ENCODE measurements at places on chromosomes 5 and 9.

GRCh38 chr5:150412319-150413175, at the start of gene CD74:
TSS of gene CD74 (minus strand) at chr5:150412910. CDS start at chr5:150412749, 161 bp downstream.
- peak; percentile 63 for DNase-seq

- DNase-seq: no peak
Observed at GRCh38 chr5:109697339-109697738, 7.6 kb downstream of the MAN2A1 start.

- no peak for DNase-seq
Observed at GRCh38 chr9:6692433-6692832, 46.9 kb upstream of the GLDC start.

- DNase-seq: no peak
Observed at GRCh38 chr5:129459777-129460671, at the start of gene ADAMTS19. TSS of gene ADAMTS19 (plus strand) at chr5:129460298. CDS start at chr5:129460392, 94 bp downstream.

DNA sequence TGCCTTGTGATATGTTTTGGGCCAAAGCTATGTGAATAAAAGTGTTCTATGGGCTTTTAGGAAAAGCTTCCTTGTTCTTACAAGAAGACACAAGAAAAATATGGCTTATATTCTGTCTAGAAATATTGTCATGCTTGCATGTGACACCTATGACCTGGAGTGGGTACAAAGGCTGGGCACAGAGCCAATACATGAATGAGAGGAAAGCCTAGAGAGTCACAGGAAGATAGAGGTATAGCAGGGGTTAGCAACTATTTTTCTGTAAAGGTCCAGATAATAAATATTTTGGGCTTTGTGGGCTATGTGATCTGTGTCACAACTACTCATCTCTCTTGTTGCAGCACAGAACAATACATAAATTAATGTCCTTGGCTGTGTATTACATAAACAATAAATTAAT, 196.6 kb upstream of the CD180 start:
- DNase-seq: no peak

DNA sequence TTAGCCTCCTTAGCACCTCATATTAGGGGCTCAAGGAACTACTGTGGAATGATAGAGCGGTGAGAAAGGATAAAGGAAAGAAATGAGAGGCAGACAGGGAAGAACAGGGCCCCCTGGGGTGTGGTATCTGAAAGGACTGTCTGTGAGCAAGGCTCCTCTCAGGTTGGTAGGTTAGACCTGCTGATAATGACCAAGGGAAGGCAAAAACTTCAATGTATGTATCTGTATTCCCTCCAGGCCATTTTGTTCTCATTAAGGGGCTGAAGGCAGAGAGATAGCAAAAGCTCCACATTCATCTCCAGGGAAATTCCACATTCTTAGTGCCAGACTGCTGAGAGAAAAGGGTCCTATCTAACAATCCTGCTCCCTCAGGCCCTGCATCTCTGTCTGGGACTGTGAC, 28.6 kb downstream of the TRIM32 start:
- no peak for DNase-seq

DNA sequence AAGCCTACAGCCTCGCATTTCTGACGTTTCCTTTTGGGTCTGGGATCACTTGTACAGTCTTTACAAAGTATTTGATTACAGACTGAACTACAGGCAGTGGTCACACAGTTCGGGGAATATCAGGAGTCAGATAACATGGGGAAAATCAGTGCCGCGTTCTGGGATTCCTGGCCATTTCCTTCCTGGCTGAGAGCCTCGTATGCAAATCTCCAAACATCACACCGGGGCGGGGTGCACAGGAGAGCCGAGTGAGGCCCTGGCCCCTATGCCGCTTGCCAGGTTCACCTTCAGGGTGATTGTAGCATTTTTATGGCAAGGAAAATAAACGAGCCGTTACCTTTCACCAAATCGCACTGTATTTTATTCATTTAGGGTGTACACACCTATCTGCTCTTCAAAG, 29.6 kb upstream of the SLC9A3 start:
- peak; percentile 18 for DNase-seq

DNA sequence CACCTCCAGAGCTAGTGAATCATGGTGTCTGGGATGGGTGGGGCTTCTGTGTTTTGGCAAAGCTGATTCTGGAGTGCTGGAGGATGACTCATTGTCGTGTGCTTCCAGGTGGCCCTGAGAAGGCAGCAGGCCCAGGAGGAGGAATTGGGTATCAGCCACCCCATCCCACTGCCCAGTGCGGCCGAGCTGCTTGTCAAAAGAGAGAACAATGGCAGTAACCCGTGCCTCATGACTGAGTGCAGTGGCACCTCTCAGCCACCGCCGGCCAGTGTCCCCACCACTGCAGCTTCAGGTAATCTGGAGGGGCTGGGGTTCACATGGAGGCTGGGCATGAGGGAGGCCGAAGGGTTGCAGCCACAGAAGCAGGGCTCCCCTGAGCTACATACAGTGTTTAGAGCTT, 5.4 kb downstream of the DMRT1 start:
- peak; percentile 67 for DNase-seq

GRCh38 chr9:21160178-21160577, 6.3 kb downstream of the IFNA21 start:
- DNase-seq: peak; percentile 61

GRCh38 chr9:34501889-34502425, 20.8 kb downstream of the ENHO start:
- peak; percentile 47 for DNase-seq

DNA sequence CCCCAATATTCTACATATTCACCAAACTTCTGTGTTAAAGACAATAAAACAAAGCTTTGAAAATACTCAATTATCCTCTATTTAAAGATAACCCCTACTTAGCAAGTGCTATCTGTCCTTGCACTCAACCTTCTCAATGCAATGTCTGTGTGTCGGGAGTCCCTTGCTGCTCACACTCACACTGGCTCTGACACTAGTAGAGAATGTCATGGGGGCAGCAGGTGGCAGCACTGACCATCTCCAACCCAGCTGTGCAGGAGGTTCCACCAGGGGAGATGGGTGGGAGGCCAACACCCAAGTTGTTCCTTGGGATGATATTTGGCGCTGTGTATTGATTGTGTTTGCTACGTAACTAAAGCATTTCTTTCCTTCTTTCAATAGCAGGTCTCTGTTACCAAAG, 59.4 kb upstream of the SIMC1 start:
- no peak for DNase-seq

GRCh38 chr9:16964228-16964627, 93.8 kb upstream of the BNC2 start:
- DNase-seq: peak; percentile 60

GRCh38 chr5:78610163-78610583, 38.4 kb downstream of the LHFPL2 start:
- DNase-seq: peak; percentile 50

GRCh38 chr5:167104351-167104750, 1187.1 kb upstream of the WWC1 start:
- DNase-seq: no peak

DNA sequence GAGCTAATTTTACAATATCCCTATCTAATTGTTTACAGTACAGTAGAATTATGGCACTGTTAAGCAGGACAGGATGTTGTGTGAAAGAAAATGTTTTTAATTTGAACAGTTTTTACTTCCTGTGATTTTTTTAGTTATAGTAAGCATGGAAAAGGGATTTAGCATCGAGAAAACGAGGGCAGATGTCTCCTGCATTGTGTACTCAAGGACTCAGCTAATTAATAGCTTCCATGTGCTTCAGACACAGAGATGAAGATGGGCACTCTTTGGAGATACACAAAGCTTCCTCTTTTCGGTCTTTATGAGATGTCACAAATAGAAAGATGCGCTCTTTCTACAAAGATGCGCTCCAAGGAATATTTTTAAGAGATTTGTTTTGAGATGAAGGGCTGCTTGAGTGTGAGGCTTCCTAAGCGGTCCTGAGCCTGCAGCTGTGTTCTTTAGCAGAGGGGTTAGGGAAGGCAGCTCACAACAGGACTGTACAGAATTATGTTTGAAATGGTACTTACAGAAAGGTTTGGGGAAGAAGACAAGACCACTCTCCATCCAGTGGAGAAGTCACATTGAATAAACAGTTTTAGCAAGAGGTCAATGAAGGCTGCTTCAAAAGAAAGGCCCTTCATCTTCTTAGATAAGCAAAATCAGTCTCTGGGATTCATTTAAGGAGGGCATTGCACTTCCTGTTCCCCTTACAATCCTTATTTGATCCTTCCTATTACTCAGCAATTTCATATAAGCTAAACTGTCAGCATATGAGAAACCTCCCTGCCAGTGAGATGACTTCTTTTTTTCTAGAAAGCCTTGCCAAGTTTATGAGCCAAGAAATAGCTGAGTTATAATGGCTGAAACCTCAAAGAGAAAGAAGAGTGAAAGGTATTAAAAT, 311.5 kb downstream of the EFNA5 start:
- peak; percentile 43 for DNase-seq

DNA sequence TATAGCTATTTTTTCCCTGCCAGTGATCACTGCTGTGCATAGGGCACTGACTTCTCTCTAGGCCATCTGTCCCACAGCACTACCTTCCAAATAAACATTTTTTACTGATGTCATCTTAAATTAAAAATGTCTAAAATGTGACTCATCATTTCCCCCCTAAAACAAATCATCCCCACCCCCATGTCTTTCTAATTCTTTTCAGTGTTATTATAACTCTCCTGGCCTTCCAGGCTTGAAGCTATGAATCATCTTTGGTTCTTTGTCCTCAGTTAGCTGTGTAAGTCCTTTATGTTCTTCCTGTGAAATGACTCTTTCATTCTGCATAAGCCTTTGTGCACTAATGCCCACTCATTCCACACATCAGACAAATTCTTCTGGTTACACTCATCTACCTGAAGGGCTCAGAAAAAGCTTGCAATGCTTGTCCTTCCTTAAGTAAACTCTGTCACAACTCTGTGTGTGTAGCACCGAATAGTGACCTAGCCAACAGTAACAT, 78.1 kb downstream of the CFAP95 start:
- DNase-seq: peak; percentile 94

- DNase-seq: no peak
Observed at GRCh38 chr9:130894546-130894945, 2.1 kb downstream of the QRFP start.

GRCh38 chr5:95853490-95853889, 31.0 kb upstream of the GLRX start:
- DNase-seq: no peak

DNA sequence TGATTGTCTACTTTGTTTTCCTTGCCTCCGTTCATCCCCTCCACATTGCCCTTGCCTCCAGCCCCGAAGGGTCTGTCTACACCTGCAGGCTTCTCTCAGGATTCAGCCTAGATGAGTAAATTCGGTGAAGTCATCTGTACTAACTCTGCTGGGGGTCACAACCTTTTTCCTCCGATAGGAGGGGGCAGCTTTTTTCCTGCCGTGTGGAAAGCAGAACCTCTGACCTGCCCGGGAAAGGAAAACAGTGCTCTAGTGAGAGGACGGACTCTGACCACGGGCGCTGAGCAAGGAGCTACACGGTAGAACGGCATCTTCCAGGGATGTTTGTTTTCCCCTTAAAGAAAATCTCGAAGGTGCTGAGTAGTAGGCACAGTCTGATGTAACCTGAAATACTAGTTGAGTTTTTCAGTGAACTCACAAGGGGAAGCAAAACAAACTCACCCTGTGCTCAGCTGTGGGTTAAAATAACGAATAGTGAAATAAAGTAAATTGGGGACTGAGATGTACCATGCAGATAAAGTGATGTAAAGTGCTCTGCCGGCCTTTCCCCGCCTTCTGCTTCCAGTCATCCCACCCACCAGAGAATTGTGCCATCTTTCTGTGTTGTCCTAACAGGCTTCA, 281.8 kb downstream of the AOPEP start:
- DNase-seq: no peak

GRCh38 chr9:117013440-117013995, 326.4 kb downstream of the TRIM32 start:
- no peak for DNase-seq

GRCh38 chr5:981456-981855, 27.1 kb upstream of the NKD2 start:
- DNase-seq: no peak

DNA sequence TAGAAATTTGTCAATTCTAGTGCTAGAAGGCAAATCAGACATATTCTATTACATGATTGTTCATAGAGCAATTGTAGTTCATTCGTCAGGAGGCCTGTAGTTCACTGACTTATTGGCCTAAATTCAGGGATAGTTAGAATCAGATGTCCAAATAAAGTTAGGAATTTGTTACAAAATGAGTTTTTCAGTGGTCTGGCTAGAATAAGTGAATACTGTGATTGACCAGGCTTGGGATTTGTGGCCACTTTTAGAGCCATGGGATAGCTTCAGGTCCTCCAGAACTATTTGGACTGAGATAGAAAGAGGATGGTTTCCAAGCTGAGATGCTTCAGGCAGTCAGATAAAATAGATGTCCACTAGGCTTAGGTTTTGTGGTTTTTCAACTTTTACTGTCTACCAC, 199.1 kb upstream of the MPDZ start:
- no peak for DNase-seq

GRCh38 chr5:16178745-16179372, 732 bp downstream of the MARCHF11 start:
- no peak for DNase-seq

GRCh38 chr5:110258460-110259216, 467.8 kb downstream of the TMEM232 start:
- peak; percentile 68 for DNase-seq

DNA sequence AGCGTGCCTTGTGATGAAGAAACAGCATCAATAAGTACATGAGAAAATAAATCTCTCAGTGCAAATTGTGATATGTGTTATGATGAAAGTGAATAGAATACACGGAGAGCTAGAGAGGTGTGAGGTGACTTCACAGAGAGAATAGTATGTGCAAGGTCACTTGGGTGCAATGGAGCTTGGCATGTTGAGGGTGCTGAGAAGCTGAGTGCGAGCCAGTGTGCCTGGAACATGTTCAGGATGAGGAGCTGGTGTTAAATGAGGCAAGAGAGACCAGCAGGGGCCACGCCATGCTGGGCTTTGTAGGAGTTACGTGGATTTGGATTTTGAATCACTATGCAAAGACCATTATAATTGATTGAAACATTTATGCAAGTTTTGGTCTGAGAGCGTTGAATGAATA, 12.8 kb upstream of the RPS23 start:
- no peak for DNase-seq

DNA sequence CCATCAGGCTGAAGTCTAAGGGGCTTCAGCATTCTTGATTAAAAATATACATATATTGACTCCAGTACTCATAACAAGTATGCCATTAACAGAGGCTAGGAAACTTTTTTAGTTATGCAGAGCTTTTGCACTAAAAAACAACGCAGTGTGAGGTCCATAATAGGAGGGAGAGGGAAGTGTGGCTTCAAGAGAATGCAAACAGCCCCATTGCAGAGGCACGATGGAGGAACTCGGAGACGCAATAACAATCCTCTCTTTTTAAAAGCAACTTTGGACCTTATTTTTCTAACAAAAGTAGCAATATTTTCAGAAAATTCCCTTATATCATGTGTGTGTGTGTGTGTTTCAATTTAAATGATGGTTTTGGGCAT, 150.0 kb upstream of the PTCH1 start:
- DNase-seq: no peak

DNA sequence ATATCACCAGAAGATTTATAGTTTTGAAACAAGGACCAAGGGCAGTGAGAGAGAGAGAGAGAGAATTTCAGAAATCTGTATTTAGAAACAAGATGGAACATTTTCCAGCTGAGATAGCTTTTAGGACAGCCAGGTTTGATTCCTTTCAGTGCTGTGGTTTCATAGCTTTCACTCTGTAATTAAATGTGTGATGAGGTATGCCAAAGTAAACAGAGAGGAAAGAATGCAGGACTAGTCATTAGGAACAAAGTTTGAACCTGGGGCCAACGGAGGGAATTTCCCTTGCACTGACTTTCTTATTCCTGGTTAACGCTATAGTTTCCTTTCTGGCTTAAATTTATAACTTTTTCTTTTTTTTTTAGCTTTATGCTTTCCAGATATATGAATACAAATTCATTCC, 10.0 kb upstream of the CCL28 start:
- peak; percentile 96 for DNase-seq

Measured in A172 (cell line).